ENCODE measurements at places on chromosomes 6 and 20. TPM values are rescaled to one million over a fixed set of nuclear protein-coding genes. Genes with fewer than 3 reads are reported as not detected.

TSHZ2 gene
- 8.4 TPM for total RNA-seq

GLP1R gene
- total RNA-seq: 0.08 TPM

ENPP5 gene
- total RNA-seq: not detected

PLN gene
- total RNA-seq: not detected

LTB gene
- 186 TPM for total RNA-seq

SUMO4 gene
- total RNA-seq: 2.7 TPM
